ENCODE measurements at places on chromosomes 7 and 10.

GRCh38 chr10:79339266-79339665 is 8.0 kb upstream of the PPIF start:
- no peak for DNase-seq

DNA sequence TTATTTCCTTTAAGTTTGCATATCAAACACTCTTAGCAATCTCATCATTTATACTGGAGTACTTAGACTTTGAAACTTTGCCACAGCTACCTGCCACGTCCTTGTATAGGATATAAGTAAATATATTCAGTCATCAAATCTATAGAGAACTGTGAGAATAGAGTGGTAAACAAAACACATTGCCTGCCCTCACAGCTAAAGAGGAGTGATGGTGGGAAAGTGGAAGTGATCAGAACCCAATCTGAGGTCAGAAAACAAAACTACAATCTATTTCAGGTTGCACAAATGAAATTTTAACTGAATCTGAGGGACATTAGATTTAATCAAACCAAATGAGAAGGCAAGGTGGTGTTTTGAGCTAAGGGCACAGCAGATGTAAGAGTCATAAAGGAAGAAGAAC is 74.8 kb downstream of the ZEB1 start:
- no peak for DNase-seq

DNA sequence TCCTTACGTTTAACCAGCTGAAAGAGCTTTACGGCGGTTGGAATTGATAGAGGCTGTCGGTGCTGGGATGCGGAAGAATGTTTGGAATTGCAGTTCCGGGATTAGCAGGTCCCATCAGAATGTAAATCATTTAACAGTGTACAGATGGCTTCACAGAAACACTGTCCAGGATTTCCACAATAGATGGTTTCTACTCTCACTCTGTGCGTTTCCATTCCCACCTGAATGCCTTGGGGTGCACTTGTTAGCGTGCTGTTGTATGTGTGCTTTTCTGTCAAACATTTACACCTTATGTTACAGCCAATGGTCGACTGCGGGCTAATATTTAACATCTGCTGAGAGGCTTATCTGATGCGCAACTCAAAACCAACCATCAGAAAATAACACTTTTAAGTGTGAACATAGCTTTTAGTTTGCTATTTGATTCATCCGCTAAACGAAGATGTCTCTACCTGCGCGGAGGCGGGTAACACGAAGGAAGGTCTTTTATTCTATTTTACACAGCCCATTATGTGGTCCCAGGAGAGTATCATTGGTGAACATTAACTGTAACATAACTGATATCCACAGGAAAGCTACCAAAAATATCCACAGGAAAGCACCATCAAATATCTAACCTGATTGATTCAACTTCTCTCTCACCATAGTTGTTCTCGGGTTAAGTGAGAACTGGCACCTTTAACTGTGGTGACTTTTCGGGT is 179.0 kb downstream of the PRPF18 start:
- no peak for DNase-seq

GRCh38 chr7:148395352-148395811 is 195.2 kb upstream of the C7orf33 start:
- no peak for DNase-seq

DNA sequence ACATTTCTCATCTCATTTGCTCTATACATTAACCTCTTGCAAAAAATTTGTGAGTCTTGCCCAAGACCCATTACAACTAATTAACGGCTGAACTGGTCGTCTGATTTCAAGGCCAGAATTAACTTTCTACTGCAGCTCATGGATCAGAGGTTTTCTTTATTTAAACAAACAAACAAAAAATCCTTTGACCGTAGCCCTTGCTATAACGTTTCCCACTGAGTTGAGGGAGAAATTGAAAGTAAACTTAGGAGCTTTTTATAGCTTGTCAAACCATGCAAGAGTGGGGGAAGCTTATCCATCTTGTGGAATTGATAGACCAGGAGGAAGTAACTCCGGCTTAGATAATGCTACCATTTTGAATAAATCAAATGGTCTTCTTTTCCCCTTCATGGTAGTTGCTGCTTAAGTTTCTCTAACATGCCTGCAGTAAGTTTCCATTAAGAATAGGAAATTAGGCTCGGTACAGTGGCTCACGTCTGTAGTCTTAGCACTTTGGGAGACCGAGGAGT is 3.3 kb downstream of the SRGN start:
- no peak for DNase-seq

DNA sequence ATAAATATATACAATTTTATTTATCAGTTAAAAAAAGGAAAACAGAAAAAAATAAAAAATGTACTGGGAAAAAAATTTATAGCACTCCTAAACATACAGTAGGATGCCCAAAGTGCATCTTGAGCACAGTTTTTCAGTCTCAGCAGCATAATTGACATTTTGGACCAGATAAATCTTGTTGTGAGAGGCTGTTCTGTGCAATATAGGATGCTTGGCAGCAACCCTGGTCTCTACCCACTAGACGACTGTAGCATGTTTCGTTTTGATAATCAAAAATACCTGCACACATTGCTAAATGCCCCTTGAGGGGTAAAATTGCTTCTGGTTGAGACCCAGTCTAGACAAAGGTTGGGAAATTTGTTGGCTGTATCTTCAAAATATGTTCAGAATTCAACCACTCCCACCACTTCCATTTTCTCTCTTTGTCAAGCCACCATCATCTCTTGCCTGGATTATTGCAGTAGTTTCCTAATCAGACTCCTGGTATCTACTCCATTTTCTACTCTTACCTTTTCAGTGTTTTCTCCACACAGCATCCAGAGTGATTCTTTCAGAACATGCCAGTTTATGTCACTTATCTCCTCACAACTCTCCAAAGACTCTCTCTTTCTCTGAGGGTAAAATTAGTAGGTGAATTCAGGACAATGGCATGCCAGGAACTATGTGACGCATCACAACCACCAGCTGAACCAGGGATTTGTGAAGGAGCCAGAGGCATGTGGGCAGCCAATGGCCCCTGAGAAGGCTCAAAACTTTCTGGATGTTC is 91.4 kb downstream of the GPR85 start:
- no peak for DNase-seq

DNA sequence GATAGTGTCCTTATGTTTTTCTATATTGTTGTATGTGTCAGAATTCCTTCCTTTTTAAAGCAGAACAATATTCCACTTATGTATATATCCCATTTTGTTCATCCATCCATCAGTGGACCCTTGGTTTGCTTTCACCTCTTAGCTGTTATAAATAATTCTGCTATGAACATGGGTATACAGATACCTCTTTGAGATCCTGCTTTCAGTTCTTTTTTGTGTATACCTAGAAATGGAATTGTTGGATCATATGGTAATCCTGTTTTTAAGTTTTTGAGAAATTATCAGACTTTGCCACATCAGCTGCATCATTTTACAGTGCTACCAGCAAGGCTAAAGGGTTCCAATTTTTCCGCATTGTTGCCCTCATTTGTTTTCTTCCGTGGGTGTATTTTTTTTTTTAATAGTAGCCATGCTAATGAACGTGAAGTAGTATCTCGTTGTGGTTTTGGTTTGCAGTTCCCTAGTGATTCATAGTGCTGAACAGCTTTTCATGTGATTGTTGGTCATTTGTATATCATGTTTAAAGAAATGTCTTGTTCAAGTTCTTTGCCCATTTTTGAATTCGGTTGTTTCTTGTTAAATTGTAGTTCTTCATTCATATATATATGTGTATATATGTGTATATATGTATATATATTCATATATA is 87.8 kb downstream of the LCOR start:
- DNase-seq = no peak

- DNase-seq = no peak
These were observed 133.1 kb downstream of the SVIL start for GRCh38 chr10:29501692-29502091.

DNA sequence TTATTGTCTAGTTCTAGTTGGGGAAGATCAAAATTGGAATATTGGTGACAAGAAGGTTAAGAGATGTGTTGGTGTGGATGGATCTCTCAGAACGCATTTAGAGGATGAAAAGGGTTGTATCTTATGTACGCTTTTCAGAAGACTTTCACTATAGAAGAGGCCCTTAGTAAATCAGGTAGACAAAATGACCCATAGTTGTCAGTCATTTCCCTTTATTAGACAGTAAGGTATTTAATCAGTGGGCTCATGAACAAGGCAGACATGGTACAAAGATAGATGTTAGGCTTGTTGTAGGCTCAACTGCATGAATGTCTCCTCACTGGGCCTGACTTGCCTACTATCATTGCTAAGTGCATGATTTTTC is 359.2 kb downstream of the PHF14 start:
- DNase-seq = no peak

DNA sequence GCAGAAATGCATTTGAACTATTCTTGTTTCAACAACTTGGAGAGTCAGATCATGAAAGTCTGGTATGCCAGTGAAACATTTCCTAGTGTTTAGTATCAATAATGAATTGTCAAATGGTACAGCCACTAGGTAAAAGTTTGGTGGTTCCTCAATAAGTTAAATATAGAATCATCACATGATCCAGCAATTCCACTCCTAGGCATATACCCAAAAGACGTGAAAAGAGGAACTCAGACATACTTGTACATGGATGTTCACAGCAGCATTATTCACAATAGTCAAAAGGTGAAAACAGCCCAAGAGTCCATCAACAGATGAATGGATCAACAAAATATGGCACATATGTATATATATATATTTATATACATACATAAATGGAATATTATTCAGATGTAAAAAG is 67.0 kb upstream of the HPS1 start:
- no peak for DNase-seq

GRCh38 chr10:100622946-100623345 is 87.2 kb downstream of the HIF1AN start:
- no peak for DNase-seq

DNA sequence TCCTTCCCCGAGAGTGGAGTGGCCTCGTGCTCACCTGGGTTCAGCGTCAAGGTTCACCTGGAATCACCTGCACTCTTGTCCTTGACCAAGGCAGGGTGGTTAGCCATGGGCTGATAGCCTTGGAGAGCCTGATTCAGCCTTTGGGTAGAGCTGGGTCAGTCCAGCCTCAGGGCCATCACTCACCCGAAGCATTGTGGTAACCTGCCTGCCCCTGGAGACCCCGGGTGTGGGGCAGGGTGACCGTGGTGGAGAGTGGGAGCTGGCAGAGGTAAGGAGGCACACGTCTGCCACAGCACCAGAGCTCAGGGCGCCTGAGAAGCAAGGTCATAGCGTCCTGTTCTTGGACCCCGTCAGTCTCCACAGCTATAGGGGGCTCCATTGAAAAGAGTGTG is 27.8 kb upstream of the WDFY4 start:
- DNase-seq = no peak

GRCh38 chr7:24705461-24705954 is 51.8 kb downstream of the GSDME start:
- no peak for DNase-seq

GRCh38 chr10:45453639-45454255 is 79.7 kb downstream of the ALOX5 start:
- no peak for DNase-seq

DNA sequence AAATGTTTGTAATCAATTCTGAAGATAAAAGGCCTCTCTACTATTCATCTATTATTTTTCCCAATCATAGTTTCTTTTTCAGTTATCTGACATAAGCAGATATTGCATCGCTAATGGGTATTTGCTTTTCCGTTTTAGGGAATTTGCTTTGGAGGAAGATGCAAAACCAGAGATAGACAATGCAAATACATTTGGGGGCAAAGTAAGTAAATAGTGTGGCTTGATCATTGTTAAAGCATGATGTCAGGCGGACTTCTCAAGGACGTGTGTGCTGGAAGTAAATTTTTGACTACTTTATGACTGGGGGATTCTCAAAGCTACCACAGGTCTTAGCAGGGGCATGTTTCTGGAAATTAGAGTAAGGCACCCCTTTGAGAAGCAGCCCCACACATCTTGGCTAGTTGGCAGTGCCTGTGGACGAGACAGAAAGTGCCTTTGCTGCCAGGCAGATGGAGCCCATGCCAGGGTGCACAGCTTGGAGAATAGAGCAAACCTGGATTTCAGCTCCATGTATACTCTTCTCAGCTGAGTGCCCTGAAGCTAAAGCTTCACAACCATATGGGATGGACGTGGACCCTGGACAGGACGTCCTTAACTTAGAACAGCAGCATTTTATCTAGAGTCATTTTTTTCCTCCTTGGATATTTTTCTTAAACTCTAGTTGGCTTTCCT is 68.6 kb downstream of the SRI start:
- no peak for DNase-seq

- no peak for DNase-seq
These were observed 77.9 kb downstream of the KIAA1549 start for GRCh38 chr7:138903186-138903820.

GRCh38 chr7:114644455-114644854 is 229.8 kb downstream of the FOXP2 start:
- DNase-seq = no peak

DNA sequence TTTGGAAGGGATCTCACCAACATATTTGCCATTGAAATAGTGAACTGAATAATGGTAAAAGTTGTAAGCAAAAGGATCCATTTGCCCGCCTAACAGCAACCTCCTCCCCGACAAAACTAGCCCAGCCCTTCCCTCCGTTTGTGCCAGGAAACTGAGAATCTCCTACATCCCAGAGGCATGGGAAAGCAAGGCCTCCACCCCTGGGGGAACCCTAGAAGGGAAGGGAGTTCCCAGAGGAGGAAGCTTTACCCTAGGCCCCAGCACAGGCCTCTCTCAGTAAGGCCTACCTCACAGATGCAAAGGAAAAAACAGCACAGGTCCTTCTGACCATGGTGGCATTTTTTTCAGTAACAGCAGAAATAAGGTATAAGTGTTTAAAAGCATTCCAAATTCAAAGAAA is 229.7 kb downstream of the ELMO1 start:
- no peak for DNase-seq

DNA sequence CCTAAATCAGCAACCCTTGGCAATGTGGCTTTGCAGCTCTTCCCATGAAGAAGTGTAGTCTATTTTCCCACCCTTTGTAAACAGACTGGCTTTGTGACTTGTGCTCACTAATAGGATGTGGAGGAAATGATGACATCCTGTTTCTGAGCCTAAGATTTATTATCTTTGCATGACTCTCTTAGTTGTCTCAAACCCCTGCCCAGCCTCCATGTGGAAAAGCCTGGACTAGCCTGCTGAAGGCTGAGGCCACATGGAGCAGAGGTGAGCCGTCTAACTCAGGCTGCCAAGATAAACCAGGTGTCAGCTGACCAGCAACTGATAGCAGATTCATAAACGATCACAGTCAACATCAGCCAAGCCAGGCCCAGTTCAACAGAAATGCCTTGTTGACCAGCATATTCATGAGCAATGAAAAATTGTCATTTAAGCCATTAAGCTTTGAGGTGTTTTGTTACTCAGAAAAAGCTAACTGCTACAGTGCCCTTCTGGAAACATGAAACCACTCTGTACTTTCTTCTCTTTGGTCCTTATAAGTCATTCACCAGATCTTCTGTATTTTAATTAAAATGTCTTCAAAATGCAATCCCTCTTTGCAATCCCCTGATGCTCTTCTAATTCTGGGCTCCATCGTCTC is 586.3 kb upstream of the ANKRD30A start:
- no peak for DNase-seq

DNA sequence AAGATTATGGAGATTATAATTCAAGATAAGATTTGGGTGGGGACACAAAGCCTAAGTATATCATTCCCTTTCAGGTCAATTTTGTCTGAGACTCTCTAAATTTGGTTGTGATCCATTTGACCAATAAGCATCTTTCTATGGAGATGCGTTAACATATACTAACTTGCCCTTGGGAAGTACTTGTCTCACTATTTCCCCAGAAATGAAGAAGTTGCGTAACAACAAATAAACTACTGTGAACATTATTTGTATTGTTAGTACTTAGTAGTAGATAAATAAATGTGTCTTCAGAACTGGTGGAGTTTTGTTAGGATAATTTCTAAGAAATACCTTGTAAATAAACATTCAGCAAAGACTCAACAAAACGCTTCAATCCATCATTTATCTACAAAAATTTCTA is 127.3 kb upstream of the LYZL2 start:
- DNase-seq = no peak

GRCh38 chr10:1102416-1102815 is 46.2 kb downstream of the WDR37 start:
- no peak for DNase-seq
